Endodermal cell (in vitro differentiated cells): ENCODE measurements at places on chromosomes 6 and 20. TPM values are rescaled to one million over a fixed set of nuclear protein-coding genes. Genes with fewer than 3 reads are reported as not detected.

Gene PERP
- 85.4 to 99.0 TPM (median 93.1 TPM) in 3 replicates for total RNA-seq

Gene PHACTR3
- not detected in 3 replicates for total RNA-seq

Gene SCAND1
- 56.3 and 63.4 TPM in 2 replicates for total RNA-seq

Gene PRPH2
- 0.36 to 0.40 TPM in 2 of 3 replicates, not detected in the other for total RNA-seq

Gene MRPS18A
- total RNA-seq = 58.8 and 64.8 TPM in 2 replicates

Gene POFUT1
- 25.9 to 43.9 TPM (median 40.8 TPM) in 3 replicates for total RNA-seq
